ENCODE measurements at places on chromosomes 5 and 9.

DNA sequence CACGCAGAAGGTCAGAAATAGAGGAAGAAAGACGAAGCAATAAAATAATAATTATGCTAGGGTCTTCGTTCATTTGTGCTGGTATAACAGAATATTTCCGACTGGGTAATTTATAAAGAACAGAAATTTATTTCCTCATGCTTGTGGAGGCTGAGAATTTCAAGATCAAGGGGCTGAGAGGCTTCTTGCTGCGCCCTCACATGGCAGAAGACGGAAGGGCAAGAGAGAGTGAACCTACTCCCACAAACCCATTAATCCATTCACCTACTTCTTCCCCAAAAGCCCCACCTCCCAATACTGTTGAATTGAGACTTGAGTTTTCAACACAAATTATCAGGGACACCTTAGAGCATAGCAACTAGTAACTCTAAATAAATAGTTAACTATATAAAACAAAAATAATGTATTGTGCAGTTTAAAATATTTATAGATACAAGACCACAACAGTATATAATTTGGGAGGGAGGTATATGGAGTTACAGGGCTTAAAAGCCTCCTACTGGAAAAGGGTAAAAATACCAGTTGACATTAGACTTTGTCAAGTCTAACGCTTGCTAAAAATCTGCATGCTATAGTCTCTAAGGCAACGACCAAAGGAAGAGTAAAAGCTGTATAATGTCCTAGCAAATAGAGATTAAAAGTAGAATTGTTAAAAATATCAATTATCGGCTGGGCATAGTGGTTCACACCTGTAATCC, 40.3 kb upstream of the NAA35 start:
- DNase-seq = no peak

- DNase-seq = no peak
Observed at GRCh38 chr5:108334225-108334624, 47.7 kb downstream of the FBXL17 start.

- no peak for DNase-seq
Observed at GRCh38 chr9:107423540-107423939, 66.0 kb downstream of the KLF4 start.

DNA sequence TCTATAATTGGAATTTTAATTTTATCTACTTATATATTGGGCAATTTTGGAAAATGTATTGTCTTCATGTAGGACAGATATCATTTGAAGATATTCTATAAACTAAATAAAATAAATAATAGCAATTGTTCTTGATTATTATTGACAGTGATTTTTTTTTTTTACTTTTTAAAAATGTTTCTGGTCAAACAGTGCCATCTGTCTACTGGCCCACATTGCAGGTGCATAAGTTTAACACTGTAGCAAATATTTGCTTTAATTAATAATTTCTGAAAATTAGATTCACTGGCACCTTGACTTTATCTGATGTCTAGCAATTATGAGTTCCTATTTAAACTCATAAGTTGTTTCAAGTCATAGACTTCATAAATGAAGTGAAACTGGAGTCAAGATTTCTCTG, 41.1 kb upstream of the ISOC1 start:
- no peak for DNase-seq

DNA sequence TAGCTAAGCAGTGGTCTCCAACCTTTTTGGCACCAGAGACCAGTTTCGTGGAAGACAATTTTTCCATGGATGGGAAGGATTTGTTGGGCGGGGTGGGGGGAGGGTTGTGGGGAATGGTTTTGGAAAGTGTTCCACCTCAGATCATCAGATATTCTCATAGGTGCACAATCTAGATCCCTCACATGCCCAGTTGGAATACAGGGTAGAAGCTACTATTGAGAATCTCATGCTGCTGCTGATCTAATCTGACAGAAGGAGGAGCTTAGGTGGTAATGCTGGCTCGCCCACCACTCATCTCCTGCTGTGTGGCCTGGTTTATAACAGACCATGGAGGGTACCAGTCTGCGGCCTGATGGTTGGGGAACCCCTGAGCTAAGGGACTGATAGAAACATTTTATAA, 662.7 kb upstream of the RGMB start:
- DNase-seq = no peak

GRCh38 chr5:102040326-102040725, 255.8 kb downstream of the SLCO4C1 start:
- no peak for DNase-seq

- DNase-seq = no peak
Observed at GRCh38 chr5:172534229-172535107, 80.1 kb upstream of the SH3PXD2B start.

GRCh38 chr9:136370687-136371532, 2.6 kb downstream of the CARD9 start:
- DNase-seq = no peak

DNA sequence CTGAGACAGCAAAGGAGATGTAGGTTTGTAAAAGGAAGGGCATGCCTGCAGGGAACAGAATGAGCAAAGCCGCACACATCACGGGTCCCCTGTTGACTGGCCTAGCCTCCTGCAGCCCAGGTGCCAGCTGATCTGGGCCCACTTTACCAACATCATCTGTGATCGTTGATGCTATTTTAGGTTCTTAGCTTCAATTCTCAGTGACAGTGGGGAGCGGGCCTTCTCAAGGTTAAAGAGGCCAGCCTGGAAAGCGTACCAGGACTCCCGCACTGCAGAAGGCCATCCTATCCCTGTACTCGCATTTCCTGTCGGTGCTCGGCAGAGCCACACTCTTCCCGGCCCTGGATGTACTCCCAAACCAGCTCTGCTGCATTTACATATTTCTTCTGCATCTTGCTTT, 213.5 kb upstream of the IRX1 start:
- DNase-seq = no peak

- no peak for DNase-seq
Observed at GRCh38 chr9:126534431-126535186, 79.1 kb upstream of the LMX1B start.

GRCh38 chr5:93120051-93120450, 461.0 kb downstream of the NR2F1-AS1 start:
- DNase-seq = no peak

DNA sequence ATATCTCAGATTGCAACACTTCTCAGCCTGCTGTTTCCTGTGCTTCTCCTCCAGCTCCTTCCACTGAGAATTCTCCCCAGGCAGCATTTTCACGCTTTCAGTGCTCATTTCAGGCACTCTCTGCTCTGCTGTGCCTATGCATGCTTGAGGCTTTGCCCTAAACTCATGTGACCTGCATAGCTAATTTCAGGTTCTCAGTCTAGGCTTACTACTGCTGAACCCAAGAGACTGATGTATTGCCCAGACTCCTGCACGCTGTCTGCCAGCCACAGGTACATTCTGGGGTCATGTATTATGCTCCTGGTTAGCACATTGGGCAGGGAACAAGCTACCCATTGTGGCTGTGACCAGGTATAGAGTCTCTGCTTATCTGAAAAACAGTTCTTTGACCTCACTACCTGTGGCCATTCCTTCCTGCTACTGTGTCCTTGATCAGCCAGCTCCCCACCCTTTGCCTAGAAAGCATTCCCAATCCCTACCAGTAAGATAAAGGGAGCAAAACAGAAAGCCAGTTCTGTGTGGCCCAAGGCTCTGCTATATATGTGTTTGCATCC, 34.7 kb downstream of the PIP5K1B start:
- no peak for DNase-seq

- peak; percentile 46 for DNase-seq
Observed at GRCh38 chr5:58016358-58016757, 443.5 kb downstream of the PLK2 start.

DNA sequence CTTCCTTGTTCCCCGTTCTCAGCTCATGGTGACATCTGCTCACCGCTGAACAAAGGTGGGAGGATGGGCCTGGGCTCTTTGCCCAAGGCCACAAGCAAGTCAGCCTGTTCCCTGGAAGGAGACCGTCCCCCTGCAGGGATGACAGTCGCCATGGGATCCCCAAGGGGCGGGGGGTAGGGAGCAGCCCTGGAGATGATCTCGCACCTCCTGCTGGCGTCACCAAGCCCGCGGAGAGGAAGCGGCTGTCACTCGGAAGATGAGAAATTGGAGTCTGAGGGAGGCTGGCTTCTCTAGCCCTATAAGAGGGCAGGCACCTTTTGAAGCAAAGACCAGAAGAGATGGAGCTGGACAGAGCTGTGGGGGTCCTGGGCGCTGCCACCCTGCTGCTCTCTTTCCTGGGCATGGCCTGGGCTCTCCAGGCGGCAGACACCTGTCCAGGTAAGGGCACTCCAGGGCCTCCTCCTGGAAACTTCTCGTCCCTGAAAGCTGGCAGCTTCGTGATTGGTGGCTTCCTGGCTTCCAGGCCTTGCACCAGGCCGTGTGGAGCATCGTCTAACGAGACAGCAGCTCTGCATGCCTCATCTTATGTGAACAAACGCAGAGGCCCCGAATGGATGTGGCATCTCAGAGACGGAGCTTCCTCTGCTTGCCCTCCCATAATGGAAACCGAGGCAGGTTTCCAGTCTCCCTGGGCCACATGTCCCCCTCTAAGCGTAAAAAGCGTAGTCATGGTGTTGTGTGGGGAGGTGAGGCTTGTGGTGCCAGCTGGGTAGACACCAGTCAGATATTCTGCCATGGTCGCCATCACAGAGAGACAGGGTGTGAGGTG, at the start of gene FCN2:
Gene FCN2, plus strand, starts transcription at position 327 of the 829 bp plus-strand sequence. Its CDS starts 12 bp downstream, at position 339.
- DNase-seq = no peak

DNA sequence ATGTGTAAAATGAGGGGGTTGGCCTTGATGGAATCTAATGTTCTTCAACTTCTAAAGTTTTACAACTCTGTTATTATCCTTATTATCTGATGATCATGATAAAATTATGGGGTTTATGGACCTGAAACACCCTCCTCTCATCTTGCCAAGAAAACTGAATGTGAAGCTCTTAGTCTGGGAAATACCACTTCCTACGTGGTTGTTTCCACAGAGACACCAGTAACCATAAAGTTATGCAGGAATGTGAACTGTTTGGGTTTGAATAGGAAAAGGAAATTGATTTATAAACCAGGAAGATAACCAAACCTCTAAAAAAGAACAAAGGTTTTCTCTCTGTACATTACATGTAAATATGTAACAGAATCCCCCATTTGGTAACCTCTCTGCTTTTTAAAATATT, 28.3 kb upstream of the RAI14 start:
- DNase-seq = peak; percentile 77

DNA sequence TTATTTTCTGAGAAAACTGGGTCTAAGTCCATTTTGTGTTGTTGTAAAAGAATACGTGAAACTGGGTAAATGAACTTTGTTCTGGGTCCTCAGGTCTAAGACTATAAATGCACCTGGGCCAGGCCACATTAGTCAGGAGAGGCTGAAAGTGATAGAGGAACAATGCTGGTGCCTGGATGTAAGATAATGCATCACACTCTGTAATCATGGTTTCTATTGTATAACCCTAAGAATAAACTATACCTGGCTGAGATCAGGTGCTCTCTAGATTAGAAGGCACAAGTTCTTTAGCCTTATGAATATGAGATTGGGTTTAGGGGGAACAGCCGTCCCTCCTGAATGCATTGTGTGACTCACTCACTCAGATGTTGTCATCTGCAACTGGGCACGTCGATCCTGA, 675.5 kb downstream of the HTR1A start:
- no peak for DNase-seq

- no peak for DNase-seq
Observed at GRCh38 chr5:96318569-96319110, 114.4 kb downstream of the PCSK1 start.

DNA sequence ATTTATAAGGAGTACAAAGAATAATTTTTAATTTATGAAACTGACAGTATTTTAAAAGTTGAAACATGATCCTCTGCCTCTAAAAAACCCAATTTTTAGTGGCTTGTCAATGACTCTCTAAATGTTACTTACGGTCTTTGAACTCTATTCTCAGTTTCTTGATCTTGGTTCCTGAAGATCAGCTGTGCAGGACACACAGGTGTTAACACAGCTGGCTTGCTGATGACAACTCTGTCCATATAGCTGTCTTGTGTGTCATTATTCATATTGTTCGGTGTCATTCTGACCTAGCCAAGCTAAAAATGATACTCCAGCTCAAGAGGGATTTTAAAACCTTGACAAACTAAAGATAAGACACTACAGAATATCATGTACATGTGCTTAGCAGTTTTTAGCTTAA, 314.5 kb downstream of the CCDC171 start:
- DNase-seq = no peak

DNA sequence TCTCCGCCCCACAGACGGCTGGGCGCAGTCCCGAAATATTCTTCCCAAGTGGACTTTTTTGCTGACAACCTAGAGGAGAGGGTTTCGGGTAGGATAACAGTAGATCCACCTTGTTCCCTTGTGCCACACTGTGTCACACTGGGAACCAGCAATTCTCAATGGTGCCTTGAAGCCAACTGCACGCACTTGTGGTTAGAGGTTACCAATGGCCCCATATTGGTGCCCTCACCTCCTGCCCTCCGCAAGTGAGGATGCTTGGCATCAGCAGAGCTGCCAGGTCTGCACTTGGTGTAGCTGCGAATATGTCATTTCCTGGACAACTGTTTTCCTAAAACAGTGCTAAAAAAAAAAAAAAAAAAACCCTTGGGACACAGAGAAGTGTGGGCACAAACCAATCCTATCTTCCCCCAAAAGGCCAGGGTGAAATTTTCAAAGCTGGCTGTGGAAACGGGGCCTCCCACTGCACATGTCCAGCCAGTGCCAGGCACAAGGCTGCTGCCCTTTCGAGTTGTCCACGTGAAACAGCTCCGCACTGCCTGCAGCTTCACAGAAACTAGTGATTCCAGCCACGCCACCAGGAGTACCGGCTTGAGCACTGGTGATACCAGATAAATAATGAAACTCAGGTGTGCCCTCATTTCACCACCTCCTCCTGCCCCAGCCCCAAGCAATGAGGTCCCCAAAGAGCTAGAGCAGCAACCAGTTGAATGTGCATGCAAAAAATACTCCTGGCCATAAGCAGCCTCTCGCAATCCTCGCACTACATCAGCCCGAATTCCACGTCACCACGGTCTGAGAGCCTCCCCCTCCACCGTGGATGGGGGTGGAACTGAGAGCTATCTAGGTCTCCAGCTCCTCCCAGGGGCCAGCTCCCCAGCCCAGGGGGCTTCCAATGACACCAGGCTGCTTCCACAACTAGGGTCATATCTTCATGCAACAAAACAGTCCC, 51.2 kb downstream of the USP20 start:
- no peak for DNase-seq
